ENCODE measurements at places on chromosomes 11 and 22.
A peak's percentile ranks its signal among the peaks of the same experiment; 100 is the strongest.

GRCh38 chr11:32307913-32308312 is 127.4 kb downstream of the WT1 start:
- DNase-seq: no peak

DNA sequence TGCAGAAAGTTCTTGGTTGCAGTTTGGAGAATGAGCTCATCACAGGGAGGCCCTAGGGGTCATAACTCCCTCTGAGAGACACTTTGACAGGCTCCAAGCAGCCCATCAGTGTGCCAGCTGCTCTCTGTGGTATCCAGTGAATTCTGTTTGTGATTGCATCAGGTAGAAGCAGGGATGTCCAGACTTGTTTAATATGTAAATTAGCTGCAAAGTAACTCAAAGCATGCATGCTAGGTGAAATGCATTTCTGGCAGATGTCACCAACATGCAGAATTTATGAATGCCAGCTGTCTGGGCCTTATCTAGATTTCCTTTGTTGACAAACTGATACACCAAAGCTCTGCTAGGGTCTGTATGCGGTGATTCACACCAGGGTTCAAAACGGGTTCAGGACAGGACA is 123.6 kb upstream of the MTNR1B start:
- no peak for DNase-seq

DNA sequence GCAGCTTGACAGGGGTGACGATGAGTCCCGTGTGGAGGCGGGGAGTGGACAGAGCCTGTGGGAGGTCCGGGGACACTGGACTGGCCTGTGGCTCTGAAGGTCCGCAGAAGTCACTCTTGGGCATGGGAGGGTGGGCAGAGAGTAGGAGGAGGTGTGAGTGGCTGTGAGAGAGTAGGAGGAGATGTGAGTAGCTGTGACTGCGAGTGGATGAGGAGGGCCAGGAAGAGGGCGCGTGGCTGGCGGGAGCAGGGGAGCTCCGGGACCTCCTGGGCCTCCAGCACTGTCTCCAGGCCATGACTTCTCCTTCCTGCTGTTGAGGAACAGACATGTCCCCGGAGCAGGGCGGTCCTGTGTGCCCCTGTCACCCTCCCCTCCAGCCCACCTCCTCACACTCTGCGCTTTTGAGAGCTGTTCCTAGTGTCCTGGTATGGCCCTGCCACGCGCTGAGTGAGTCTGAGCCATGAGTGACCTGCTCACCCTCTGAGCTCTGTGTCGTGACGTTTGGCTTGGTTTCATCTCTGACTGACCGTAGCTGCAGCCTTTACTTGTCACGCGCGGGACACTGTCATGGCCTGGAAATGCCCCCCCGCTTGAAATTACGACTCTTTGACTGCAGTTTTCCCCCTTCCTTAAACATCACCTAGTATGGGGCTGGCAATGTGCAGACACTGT is 391.5 kb downstream of the TBC1D22A start:
- no peak for DNase-seq

DNA sequence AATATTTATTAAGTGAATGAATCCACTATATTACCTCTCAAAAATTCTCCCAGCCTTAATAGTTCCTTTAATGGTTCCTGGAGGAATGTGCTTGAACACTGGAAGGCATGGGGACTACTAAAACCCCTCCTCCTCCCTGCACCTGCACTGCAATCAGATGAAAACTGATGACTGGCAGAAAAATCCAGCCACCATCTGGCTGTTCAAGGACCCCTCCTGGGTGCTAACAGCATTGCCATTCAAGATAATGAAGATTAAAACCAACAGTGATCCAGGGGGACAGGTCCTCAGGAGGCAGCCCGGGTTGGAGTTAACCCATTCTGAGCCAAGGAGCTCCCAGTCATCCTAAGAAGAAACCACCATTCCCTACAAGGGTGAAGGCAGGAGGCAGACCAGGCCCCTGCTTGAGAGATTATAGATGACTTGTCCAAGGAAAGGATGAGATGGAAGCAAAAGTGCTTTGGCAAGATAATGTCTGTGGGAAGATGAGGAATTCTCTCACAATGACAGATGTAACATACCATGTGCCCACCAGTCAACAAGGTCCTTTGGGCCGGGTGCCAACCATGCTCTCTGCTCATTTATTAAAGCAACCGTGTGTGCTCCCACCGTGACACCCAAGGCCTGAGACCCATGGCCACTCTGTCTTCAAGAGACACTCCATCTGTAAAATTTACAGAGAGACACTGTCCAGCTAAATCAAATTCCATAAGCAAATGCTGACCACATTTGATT is 90.6 kb downstream of the LARGE1 start:
- peak; percentile 37 for DNase-seq

GRCh38 chr22:44277386-44278135 is 35.2 kb downstream of the SHISAL1 start:
- no peak for DNase-seq

GRCh38 chr11:66912911-66913310 is 45.3 kb downstream of the PC start:
- DNase-seq: no peak

DNA sequence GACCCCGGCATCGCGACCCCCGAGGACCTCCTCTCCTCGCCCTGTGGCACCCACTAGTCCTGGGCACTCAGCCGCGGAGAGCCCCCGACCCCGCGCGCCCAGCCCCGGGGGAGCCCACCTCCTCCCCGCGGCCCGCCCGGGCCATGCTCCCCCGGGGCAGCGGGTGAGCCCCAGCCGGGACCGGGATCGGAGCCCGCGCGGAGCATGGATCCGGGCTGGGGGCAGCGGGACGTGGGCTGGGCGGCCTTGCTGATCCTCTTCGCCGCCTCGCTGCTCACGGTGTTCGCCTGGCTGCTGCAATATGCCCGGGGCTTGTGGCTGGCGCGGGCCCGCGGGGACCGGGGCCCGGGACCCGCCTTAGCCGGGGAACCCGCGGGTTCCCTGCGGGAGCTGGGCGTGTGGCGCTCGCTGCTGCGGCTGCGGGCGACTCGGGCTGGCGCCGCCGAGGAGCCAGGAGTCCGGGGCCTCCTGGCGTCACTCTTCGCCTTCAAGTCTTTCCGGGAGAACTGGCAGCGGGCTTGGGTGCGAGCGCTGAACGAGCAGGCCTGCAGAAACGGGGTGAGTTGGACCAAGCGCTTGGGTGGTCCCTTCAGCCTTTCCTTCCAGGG is 498 bp downstream of the C2CD2L start:
- no peak for DNase-seq

DNA sequence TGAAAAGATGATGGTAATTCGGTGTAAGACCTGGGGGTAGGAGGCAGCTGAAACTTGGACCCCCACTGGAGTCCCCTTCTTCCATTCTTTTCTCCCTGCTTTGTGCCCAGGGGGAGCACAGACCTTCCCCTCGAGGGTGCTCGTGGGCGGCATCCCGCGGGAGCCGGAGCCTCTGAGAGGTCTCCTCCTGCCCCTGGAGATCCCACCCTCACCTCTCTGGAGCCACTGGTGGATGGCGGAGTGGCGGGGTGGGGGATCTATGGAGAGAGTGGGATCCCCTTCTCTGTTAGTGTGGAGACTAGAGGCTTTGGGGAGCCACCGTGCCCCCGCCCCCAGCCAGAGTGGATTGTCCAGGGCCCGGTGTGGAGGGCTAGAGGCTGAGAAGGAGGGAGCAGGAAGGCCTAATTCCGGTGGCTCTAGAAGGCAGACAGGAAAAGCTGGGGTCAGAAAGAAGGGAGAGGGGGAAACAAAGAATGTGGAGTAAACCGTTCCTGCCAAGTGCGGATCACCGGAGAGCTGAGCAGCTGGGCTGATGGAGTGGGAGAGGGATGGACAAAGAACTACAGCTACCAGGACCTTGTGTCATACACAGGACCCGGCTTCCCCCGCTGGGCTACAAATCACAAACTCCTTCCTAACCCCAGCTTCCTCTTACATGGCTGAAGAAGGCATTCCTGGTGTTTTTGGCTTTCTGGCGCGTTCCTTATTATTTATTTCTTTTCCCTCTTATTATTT is 41.9 kb downstream of the KCNJ1 start:
- DNase-seq: no peak

DNA sequence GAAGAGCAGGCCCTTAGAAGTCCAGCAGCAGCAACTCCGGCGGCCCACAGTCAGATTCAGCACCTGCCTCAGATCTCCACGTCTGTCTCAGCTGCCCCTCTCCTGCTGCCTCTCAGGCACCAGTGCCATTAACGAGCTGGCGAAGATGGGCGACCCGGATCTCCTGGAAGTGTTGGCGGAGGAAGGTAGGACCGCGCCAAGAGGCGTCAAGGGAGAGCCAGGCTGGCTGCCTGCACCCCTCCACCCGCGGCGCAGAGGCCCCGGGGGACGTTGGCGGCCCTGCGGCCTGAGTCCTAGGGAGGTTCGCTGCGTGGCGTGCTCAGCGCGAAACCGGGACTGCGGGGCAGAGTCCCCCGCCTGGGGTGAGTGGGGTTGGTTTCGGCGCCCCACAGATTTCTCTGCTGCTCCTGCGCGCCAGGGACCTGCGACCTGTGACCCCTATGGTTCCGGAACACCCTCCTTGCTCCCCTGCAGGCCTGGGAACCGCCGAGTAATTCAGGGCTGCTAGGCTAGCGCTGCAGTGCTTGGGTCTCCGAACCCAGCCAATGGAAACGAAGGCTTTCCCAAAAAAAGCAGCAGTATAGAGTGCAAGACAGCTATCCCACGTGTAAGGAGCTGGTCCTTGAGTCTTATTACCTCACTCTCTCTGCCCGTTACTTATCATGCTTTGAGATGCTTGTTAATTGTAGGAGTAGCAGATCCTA is 615 bp downstream of the ANO5 start:
- DNase-seq: peak; percentile 20

DNA sequence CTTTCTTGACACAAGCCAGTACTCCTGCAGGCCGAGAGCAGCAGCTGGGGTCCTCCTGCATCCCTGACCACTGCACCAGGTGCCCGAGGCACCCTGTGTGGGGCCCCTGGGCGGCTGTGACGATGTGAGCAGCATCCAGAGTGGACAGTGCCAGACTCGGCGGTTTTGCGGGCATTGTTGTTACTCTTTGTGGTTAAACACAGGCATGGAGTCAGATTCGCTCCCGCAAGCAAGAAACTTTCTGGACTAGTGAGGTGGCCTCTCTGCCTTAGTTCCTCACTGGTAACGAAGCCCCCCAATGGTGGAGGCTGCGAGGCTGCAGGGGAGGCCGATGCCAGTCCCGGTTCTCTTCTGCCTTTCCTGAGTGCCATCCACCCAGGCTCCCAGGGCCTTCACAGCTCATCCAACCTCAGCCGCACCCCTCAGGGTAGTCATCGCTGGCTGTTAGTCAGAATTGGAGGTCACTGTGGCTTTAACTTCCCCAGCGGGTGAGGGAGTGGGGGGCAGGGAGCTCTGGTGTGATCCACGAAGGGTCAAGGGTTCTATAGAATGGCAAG is 3.7 kb upstream of the CLDN5 start:
- DNase-seq: no peak

DNA sequence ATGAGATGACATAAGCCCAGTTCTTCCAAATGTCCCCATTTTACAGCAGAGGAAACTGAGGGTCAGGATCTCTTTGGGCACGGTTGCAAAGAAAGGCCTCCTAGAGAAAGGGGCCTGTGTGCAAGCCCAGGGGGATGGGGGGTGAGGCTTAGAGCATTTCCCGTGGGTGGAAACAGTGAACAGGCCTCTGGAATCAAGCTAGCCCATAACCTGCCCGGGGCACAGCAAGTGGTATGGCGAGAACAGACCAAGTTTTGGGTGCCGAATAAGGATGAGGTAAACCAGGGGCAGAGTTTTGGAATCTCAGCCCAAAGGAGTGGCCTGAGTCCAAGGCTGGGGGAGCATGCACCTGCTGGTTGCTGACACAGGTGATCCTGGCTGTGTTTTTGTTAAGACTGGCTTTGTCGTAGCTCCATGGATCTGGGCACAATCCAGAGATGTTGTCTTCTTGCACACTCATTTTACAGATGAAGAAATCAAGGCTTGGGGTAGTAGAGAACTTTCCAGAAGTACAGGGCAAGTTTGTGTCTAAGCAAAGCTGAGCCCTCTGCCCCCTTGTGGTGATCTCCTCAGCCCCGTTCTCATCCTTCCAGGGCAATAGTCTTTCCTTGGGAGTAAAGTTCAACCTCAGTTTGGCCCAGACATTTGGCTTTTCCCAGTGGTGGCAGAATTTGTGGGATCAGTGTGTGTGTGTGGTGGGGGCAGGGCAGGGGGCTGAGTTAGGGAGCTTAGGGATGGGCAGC is 53.5 kb upstream of the MYEOV start:
- DNase-seq: no peak

DNA sequence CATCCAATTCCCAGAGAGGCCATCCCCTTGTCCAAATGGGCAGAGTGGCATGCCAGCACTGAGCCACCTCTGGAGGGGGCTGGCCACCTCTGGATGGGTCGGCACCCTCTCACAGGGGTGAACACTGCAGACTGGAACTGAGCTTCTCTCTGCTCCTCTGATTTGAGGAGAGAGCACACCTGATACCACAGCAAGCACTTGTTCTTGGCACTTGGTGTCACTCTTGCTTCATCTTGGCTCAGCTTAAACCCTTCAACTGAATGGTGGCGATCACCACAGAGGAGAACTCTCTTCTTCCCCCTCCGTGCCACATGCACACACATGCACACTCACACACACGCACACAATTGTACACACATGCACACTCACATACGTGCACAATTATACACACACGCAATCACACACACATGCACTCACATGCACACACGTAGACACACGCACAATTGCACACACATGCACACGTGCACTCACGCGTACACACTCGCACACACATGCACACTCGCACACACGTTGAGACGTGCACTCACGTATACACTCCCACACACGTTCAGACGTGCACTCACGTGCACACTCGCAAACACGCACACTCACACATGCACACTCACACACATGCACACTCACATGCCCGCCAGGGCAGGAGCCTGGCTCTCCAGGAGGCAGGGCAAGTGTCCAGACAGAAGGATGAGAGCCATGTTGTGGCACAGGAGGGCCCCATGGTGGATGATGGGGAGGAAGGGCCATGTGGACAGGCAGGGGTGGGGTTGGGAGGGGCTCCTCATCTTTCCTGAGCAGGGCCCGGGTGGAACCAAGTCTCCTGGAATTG is 23.4 kb downstream of the OVOL1 start:
- no peak for DNase-seq

DNA sequence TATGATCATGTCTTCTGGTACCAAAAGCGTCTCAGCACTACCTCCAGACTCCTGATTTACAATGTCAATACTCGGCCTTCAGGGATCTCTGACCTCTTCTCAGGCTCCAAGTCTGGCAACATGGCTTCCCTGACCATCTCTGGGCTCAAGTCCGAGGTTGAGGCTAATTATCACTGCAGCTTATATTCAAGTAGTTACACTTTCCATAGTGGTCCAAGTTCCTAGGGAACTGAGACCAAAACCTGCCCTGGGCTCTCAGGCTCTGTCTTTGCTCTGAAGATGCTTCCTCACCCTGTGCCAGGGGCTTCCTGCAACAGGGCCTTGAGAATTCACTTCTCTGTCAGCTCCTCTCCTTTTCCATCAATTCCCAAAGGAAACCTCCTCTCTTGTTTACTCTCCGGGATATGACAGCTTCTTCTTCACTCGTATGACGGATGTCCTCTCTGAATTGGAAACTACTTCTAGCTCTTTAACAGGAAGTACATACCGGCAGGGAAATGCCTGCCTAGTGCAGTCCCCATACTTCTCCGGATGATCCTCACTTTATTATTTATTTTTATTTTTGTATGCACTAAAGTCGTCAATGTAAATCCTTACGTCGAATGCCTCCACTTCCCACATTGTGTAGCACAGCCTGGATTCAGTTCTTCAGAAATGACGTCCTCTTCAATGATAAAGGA is 29.6 kb upstream of the PRAME start:
- DNase-seq: no peak

GRCh38 chr22:38353142-38353629 is 36.0 kb upstream of the CSNK1E start:
- DNase-seq: no peak

- DNase-seq: no peak
Observed at GRCh38 chr11:108632041-108632704, 32.7 kb upstream of the DDX10 start.

GRCh38 chr22:30206944-30207343 is 39.6 kb downstream of the LIF start:
- no peak for DNase-seq
